EL (cell line): ENCODE measurements at places on chromosomes 4 and X.
A peak's percentile ranks its signal among the peaks of the same experiment; 100 is the strongest.

GRCh38 chrX:77967631-77968030, 1.8 kb downstream of the PGAM4 start:
- no peak for DNase-seq

DNA sequence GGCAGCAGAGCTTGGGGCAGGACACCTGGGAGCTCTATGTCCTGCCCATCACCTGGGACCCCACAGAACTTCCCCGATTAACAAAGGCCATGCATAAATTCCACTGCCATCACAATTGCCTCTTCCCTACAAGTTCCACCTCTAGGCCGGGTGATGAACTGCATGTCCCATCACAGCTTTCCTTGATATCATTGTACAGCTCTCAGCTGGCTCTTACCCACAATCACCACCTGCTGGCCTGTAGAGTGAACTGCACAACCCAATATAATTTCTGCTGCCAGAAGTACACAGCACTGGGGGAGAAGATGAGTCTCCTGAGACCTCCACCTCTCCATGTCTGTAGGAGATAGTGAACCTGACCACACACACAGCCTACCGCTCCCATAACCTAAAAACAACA, 285.0 kb upstream of the AADAT start:
- no peak for DNase-seq

DNA sequence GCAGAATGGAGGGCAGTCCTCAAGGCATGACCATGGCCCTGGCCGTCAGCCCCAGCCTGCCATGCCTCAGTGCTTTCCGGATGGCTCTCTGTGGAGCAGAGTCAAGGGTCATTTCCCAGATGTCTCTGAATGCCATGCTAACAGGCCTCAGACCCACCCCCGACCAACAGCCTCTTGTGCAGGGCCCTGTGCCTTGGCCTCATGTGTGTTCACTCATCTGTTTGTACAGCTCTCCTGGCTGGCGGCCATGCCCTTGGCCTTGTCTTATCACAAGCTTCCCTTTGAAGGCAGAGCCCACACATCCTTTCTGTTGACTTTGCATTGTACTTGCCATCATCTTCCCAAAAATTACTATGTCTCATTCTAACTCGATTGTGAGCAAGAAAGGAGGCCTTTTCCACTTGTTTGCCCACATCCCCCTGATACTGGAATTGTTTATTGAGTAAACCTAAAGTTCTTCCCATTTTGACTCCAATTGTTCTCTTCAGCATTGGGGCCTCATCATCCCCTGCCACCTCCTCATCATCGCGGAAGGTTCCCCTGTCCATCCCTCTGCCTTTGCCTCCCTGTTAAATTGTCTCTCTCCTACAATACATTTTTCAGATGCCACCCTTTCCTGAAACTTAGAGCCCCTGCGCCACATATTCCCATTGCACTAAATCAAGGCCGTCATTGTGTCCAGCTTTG, 6.3 kb downstream of the CA5B start:
- peak; percentile 1 for DNase-seq

- no peak for DNase-seq
These were observed 6.8 kb downstream of the MAEA start for GRCh38 chr4:1296324-1297022.

DNA sequence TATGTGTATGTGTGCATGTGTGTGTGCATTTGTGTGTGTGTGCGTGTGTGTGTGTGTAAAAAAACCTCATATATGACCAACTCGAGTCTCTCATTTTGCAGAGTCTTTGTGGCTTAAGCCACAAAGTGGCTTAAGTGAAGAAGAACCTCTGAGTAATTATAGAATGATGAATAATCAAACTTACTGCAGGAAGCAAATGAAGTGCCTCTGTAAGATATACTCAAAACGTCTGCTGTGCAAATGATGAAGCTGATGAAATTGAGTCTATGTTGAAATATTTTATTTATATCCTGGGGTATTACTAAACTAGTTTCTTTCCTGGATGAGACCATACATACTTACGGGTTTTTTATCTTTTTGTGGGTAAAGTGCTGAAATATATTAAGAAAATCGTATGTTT, 1198.7 kb downstream of the PCDH7 start:
- no peak for DNase-seq

DNA sequence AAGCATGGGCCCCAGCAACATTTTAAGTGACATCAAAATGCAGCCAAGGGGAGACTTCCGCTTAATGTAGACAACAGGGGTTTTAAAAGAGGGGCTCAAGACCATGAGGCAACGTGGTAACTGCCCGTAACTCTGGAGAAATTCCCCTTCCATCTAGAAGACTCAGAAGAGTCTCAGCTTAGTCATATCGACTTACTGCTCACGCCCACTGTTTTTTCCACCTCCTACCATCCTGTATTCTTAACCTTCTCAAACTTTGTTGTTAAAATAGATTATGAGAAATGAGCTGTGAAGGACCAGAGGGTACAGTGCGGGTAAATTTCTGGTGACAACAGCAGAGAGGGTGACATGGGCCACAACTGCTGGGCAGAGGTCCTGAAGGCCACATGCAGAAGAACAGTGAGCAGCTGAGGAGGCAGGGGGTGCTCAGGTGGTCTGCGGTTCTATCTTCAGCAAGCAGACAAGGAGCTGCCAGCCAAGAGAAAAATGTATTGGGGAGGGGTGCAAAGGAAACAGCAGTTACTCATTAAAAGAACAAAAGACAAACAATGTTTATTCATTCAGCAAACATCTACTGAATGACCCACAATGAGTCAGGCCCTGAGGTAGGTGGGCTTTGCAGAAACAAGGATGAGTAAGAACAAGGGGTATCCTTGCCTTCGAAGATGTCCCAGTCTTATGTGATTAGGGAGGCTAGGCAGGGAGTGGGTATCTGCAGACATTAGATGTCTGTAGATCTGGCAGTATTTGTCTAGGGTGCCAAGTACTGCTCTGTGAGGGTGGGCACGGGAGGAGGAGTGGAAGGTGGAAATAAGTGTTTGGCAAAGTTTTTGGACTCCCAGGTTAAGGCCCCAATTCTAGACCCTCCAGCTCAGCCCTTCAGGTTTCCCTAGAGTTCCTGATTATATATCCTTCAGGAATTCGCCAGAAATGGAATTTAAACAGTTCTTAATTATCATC, 175.3 kb downstream of the TSPAN5 start:
- peak; percentile 67 for DNase-seq

DNA sequence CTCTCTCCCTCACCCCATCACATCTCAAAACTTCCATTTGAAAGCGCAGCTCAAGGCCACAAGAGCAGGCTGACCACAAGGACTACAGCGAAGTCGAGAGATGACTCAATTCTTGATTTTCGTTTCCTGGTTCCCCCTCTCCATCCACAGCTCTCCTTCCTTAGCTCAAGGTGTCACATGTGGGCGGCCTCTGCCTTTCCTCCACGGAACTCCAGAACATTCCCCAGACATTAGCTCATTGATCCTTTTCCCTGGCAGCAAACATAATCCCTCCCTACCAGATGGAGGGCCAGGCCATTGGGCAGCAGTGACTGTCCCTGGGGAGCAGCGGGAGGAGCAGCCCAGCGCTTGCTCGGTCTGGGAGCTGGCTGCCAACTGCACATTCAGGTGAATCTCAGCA, 56.3 kb downstream of the CCDC149 start:
- DNase-seq = peak; percentile 91

GRCh38 chr4:142607976-142608375, 238.1 kb downstream of the INPP4B start:
- no peak for DNase-seq

GRCh38 chrX:15404401-15405096, 20.3 kb upstream of the VEGFD start:
- DNase-seq = no peak

- no peak for DNase-seq
These were observed 28.2 kb upstream of the SORBS2 start for GRCh38 chr4:185840201-185840600.
